Suppressor macrophage treated with lipopolysaccharide for 1 hour (primary cell): ENCODE measurements at places on chromosomes 11 and 22.

DNA sequence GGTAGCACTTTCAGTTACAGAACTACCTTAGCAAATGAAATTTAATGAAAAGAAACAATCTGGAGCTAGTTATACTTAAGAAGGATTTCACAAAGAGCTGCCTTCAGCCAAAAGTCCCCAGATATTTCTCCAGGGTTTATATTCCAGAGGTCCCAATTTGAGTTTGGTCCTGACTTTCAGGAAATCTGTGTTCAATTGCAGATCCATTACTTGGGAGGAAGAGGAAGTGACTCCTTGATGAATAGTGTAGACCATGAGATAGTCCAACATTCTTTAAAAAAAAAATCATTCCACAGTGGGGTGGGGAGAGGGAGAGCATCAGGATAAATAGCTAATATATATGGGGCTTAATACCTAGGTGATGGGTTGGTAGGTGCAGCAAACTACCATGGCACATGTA lies 117.6 kb upstream of the ARHGAP20 start:
- DNase-seq: no peak

DNA sequence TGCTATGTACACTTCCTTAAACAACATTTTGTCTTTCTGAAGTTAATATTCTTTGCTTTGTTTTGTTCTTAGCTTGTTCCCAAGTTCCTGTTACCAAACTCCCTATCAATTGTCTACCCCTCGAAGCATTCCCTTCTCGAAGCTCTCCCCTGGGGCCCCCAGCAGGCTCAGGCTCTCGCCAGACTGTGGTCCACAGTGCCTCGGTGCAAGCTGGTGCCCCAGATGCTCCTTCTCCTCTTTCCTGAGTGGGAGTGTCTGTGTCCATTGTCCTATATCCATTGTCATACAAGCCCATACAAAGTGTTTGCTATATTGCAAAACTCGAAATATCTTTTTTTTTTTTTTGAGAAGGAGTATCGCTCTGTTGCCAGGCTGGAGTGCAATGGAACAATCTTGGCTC lies 51.7 kb upstream of the RTL6 start:
- no peak for DNase-seq

DNA sequence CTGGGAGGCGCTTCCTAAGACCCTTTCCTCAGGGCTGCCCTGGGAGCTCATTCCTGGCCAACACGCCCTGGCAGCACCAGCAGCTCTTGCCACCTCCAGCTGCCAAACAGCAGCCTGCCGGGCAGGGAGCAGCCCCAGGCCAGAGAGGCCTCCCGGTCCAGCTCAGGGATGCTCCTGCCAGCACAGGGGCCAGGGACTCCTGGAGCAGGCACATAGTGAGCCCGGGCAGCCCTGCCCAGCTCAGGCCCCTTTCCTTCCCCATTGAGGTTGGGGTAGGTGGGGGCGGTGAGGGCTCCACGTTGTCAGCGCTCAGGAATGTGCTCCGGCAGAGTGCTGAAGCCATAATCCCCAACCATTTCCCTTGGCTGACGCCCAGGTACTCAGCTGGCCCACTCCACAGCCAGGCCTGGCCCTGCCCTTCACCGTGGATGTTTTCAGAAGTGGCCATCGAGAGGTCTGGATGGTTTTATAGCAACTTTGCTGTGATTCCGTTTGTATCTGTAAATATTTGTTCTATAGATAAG lies 7.6 kb downstream of the SLC39A13 start:
- no peak for DNase-seq

GRCh38 chr22:23106906-23107367 lies 34.9 kb downstream of the RSPH14 start:
- DNase-seq: no peak
